ENCODE measurements at places on chromosomes 12 and 14. TPM values are rescaled to one million over a fixed set of nuclear protein-coding genes. Genes with fewer than 3 reads are reported as not detected.
A peak's percentile ranks its signal among the peaks of the same experiment; 100 is the strongest.

DNA sequence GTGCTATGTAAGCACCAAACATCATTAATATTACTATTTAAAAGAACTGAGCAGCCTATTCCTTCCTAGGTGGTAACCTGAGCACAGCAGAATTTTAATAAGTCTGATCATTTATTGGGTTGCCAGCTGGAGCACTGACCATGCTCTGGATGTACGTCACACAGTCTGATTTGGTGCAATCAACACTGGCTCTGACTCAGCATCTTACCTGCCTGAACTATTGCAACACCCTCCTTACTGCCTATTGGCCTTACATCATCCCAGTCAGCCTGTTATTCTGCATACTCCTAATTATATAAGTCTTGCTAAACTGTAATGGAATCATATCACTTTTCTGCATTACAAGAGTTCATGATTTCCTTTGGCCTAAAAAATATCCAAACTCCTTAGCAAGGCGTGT lies 149.7 kb downstream of the PTPRO start:
- peaks cover 9% of the 10 kb centered on the region for H3K4me1 ChIP-seq
- no peak overlapping the region for H3K27ac ChIP-seq

GRCh38 chr14:55430024-55430690 lies 10.3 kb downstream of the TBPL2 start:
- H3K27ac ChIP-seq = peak overlapping the region; percentile 91
- H3K4me1 ChIP-seq = peaks cover 4% of the 10 kb centered on the region
- DNase-seq = no peak
- H3K36me3 ChIP-seq = no peaks in the 10 kb centered on the region

DNA sequence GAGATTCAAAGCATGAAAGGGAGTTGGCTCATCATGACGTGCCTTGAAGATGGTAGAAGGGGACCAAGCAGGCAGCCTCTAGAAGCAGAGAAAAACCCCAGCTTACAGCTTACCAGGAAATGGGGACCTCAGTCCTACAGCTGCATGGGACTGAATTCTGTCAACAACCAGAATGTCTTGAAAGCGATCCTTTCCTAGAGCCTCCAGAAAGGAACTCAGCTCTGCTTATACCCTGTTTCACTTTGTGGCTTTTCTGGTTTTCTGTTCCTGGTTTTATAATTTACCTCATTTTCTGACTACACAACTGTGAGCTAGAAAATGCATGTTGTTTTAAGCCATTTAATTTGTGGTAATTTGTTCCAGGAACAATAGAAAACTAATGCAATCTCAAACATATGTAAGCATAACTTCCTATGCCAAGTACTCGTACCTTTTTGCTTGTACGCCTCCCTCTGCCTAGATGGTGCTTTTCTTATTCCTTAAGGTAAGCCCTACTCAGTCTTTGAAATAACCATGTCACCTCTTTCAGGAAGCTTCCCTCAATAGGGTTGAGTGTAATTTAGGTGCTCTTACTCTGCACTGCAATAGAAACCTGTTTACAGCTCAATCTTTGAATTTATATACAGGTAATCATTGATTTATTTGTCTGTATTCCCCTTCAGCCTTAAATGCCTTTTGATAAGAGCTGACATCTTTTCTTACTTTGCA lies 348.8 kb downstream of the TMEM117 start:
- DNase-seq = no peak
- H3K4me1 ChIP-seq = no peaks in the 10 kb centered on the region
- no peaks in the 10 kb centered on the region for H3K27me3 ChIP-seq

IL26 gene
- total RNA-seq = not detected

GRCh38 chr12:113515082-113515856 lies 43.6 kb upstream of the LHX5 start:
- no peak overlapping the region for H3K27ac ChIP-seq
- H3K4me1 ChIP-seq = no peaks in the 10 kb centered on the region
- no peak for DNase-seq
- H3K4me3 ChIP-seq = no peak overlapping the region
- peaks cover 95% of the 10 kb centered on the region for H3K27me3 ChIP-seq

DNA sequence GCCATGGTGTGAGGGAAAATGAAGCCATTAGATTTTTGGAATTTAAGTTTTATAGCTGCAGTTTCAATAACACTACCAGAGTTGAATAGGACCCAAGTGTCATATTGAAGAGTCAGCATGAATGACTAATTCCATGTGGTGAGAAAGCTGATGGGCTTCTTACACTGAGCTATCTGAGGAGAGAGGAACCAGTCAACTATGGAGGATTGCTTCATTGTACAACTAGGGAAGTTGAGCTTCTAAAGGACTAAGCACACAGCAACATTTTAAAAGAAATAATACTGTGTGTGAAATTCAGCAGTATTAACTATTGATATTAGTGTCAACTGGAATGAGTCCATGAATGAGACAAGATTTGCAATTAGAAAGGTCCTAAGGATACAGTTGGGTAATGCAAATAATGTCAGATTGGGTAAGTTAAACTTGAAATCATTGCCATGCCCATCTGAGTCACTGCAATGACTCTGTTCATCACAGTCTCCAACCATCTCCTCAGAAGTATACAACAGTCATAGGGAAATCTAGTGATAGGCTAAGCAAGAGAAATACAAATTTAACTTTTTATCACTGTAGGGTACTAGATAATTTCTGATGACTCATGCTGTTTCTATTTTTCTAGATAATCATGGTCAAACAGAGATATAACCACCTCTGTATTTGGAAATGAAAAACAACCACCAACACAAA lies 394.2 kb downstream of the FSCB start:
- no peak for DNase-seq
- no peak overlapping the region for H3K27ac ChIP-seq
- H3K4me3 ChIP-seq = no peak overlapping the region
- H3K36me3 ChIP-seq = no peaks in the 10 kb centered on the region
- no peaks in the 10 kb centered on the region for H3K27me3 ChIP-seq
- H3K4me1 ChIP-seq = no peaks in the 10 kb centered on the region

- H3K27me3 ChIP-seq = no peaks in the 10 kb centered on the region
- DNase-seq = no peak
- no peak overlapping the region for H3K27ac ChIP-seq
Measured at GRCh38 chr14:54503486-54503885, 6.2 kb upstream of the CGRRF1 start.

- no peaks in the 10 kb centered on the region for H3K27me3 ChIP-seq
- H3K27ac ChIP-seq = peak overlapping the region; percentile 99
- peak overlapping the region; percentile 97 for H3K4me3 ChIP-seq
- DNase-seq = no peak
- peaks cover 20% of the 10 kb centered on the region for H3K36me3 ChIP-seq
Measured at GRCh38 chr12:46374310-46374709, 1.7 kb upstream of the SLC38A2 start.

- no peak for DNase-seq
- no peaks in the 10 kb centered on the region for H3K27me3 ChIP-seq
- no peak overlapping the region for H3K27ac ChIP-seq
- no peak overlapping the region for H3K4me3 ChIP-seq
Measured at GRCh38 chr12:75816897-75817296, 214.7 kb downstream of the PHLDA1 start.

GRCh38 chr12:52992699-52993557 lies 13.3 kb upstream of the EIF4B start:
- H3K4me1 ChIP-seq = peaks cover 14% of the 10 kb centered on the region
- H3K27ac ChIP-seq = peak overlapping the region; percentile 95
- H3K36me3 ChIP-seq = no peaks in the 10 kb centered on the region
- peak overlapping the region; percentile 64 for H3K4me3 ChIP-seq
- no peak for DNase-seq

DNA sequence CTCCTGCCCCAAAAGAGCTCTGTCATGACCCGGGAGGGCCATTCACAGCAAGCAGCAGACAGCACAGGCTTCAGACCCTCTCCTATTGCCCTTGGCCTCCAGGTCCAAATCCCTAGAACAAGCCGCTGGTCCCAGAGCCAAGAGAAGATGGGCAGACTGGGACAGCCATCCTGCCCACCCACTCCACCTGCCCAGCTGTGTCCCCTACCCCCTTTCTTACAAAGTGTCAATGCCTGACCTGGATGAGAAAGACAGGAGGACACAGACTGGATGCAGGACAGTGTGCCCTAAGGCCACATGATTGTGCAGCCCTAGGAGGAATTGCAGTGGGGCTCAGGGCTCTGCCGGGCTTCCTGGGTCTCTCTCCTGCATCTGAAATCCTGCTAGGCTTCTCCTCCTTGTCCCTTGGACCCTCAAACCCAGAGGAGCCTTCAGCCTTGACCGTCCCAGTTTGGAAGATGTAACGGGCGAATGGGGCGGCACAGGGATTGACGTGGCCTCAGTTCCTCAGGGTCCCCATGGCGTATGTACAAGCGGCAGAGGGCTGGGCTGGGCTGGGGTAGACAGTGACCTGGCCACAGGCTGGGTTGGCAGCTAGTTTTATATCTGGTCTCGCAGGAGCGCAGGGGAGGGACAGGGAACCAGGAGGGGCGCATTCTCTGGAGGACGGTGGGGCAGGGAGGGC lies 27.1 kb upstream of the BCDIN3D start:
- DNase-seq = no peak
- peak overlapping the region; percentile 36 for H3K27ac ChIP-seq
- H3K4me3 ChIP-seq = no peak overlapping the region
- no peaks in the 10 kb centered on the region for H3K36me3 ChIP-seq
- no peaks in the 10 kb centered on the region for H3K27me3 ChIP-seq

- H3K27ac ChIP-seq = no peak overlapping the region
- no peaks in the 10 kb centered on the region for H3K36me3 ChIP-seq
- H3K27me3 ChIP-seq = peaks cover 23% of the 10 kb centered on the region
- H3K4me3 ChIP-seq = no peak overlapping the region
- DNase-seq = no peak
Measured at GRCh38 chr14:24074625-24075484, 3.5 kb downstream of the CPNE6 start.

LRRC10 gene
- total RNA-seq = not detected

MDGA2 gene
- total RNA-seq = 1.3 TPM

DNA sequence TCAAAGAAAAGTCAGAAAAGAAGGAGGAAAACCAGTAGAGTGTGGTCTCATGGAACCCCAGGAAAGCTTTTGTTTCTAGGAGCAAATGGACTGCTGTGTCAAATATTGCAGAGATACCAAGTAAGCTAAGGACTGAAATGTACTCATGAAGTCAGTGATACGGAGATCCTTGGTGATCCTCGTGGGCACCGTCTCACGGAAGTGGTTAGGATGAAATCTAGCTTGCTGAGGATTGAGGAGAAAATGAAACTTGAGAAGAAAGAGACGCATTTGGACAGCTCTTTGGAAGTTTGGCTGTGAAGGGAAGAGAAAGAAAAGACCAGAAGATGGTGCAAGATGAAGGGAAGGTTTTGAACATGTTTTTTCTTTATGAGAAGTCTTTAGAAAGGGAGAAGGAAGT lies 104.0 kb upstream of the CCND2 start:
- H3K27me3 ChIP-seq = peaks cover 48% of the 10 kb centered on the region
- H3K36me3 ChIP-seq = no peaks in the 10 kb centered on the region
- DNase-seq = no peak

- H3K36me3 ChIP-seq = no peaks in the 10 kb centered on the region
- H3K4me1 ChIP-seq = no peaks in the 10 kb centered on the region
- H3K27ac ChIP-seq = no peak overlapping the region
- peaks cover 10% of the 10 kb centered on the region for H3K27me3 ChIP-seq
- no peak overlapping the region for H3K4me3 ChIP-seq
Measured at GRCh38 chr12:51600721-51601120, 9.7 kb downstream of the SCN8A start.

DNA sequence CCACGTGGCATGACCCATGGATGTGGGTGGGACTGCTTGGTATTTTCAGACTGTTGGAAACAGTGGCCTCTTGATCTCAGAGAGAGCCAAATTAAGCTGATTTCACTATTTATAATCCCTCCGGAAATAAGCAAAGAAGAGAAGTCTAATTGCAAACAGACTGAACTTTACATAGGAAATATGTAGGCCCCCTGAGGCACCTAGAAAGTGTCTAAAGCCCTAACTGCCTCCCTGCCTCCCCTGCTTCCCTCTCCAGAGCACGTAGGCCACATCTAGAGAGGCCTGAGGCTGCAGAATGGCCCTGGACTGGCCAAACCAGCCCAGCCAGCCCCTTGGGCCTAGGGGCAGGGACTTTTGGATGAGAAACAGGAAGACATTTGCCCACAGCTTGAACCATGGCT lies 123.8 kb downstream of the ZFP36L1 start:
- H3K27ac ChIP-seq = peak overlapping the region; percentile 92
- H3K4me1 ChIP-seq = peaks cover 82% of the 10 kb centered on the region
- no peak for DNase-seq
- no peaks in the 10 kb centered on the region for H3K27me3 ChIP-seq
- peaks cover 8% of the 10 kb centered on the region for H3K36me3 ChIP-seq

DNA sequence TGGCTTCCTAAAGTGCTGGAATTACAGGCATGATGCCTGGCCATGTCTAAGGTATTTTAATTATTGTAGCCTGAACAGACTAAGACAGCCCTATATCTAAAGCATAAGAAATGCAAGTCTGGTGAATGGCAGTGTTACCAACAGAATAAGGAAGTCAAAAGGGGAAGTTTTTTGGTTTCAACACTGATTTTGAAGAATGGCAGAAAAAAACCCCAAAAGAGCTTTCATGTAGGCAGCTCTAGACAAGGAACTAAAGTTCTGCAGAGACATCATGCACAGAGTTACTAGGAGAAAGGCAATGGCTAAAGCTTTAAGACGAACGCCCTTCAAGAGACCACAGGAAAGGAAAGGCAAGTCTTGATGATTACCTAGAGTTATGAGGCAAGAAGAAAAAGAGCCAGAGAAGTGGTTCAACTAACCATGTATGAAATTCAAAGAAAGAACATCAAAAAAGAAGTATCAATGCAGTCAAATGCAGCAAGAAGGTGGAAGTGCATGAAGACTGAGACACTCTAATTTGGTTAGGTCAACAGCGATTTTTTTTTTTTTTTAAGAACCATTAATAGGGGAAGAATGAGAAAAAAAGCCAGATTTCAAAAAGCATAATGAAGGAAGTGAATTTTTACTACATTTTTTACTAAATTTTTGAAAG lies 50.8 kb downstream of the RPS6KA5 start:
- H3K27me3 ChIP-seq = no peaks in the 10 kb centered on the region
- H3K36me3 ChIP-seq = no peaks in the 10 kb centered on the region
- H3K27ac ChIP-seq = no peak overlapping the region

GRCh38 chr12:113333877-113334785 lies 778 bp downstream of the SLC8B1 start:
- peaks cover 5% of the 10 kb centered on the region for H3K4me1 ChIP-seq
- H3K27ac ChIP-seq = peak overlapping the region; percentile 90
- H3K36me3 ChIP-seq = peaks cover 18% of the 10 kb centered on the region
- peaks cover 15% of the 10 kb centered on the region for H3K27me3 ChIP-seq
- peak overlapping the region; percentile 92 for H3K4me3 ChIP-seq
- DNase-seq = no peak

CACNA1C gene
- total RNA-seq = 14.3 TPM

DNA sequence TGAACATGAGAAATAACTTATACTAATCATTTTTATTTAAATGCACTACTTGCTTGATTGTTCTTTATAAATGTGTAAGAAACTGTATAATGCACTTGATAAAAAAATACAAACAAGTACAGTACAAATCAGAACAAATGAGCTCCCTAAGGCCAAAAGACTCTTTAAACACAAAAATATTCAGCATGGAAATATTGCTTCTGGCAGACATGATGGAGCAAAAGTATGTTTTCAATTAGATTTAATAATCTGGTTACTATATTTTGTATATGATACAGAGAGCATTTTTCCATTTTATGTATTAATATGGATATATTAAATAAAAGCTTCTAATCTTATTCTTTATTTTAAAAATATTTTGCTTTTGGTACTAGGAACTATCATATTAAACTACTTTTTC lies 800.2 kb upstream of the LRFN5 start:
- no peak for DNase-seq
- H3K27ac ChIP-seq = no peak overlapping the region
- H3K4me1 ChIP-seq = no peaks in the 10 kb centered on the region
- no peaks in the 10 kb centered on the region for H3K36me3 ChIP-seq
- no peaks in the 10 kb centered on the region for H3K27me3 ChIP-seq

All from type B pancreatic cell (in vitro differentiated cells).